ENCODE measurements at places on chromosomes 7 and 10. TPM values are rescaled to one million over a fixed set of nuclear protein-coding genes. Genes with fewer than 3 reads are reported as not detected.

TRIM50 gene
- not detected for total RNA-seq

PGAM2 gene
- total RNA-seq: 530 TPM

GRCh38 chr7:82017334-82017943 is 247.6 kb upstream of the HGF start:
- peaks cover 7% of the 10 kb centered on the region for H3K36me3 ChIP-seq
- DNase-seq: no peak
- no peak overlapping the region for H3K27ac ChIP-seq

DNA sequence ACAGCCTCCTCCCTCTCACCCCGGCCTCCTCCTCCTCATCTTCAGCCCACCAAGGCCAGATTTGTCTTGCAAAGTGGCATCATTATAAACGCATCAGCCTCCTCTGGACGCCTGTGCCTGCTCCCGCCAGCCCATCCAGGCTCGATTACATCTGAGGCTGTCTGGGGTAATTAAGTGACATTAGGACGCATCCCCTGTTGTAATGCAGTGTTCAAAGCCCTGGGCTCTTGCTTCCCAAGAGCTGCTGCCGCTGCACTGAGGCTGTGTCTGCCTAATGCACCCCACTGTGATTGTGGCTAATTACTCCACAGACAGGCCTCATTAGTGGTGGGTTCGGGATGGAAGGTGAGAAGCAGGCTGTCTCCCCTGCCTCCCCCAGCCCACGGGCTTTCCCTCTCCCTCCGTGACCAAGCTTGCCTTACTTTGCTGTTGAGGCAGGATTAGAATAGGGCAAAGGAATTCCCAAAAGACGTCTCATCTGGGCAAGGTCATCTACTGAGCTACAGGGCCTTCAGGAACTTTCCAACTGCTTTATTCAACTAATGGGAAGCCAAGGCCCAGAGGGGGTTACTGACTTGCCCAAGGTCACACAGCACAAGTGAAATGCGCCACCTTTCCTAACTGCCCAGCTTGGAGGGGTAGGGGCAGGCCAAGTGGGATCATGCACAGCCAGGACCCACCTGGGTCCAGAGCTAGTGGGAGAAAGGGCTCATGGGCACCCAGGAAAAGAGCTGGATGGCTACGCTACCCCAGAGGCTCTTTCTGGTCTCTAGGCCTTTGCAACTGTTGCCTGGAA is 66.2 kb upstream of the PCBD1 start:
- H3K36me3 ChIP-seq: no peaks in the 10 kb centered on the region
- no peak for DNase-seq
- no peaks in the 10 kb centered on the region for H3K27me3 ChIP-seq
- H3K27ac ChIP-seq: no peak overlapping the region
- H3K4me3 ChIP-seq: no peak overlapping the region

- peaks cover 5% of the 10 kb centered on the region for H3K4me1 ChIP-seq
- no peak for DNase-seq
- H3K4me3 ChIP-seq: no peak overlapping the region
- no peaks in the 10 kb centered on the region for H3K36me3 ChIP-seq
- H3K27me3 ChIP-seq: no peaks in the 10 kb centered on the region
- H3K27ac ChIP-seq: no peak overlapping the region
Measured at GRCh38 chr7:106166651-106167342, 54.7 kb upstream of the SYPL1 start.

- no peak overlapping the region for H3K27ac ChIP-seq
- H3K4me3 ChIP-seq: no peak overlapping the region
- H3K4me1 ChIP-seq: no peaks in the 10 kb centered on the region
- no peaks in the 10 kb centered on the region for H3K27me3 ChIP-seq
- H3K36me3 ChIP-seq: no peaks in the 10 kb centered on the region
- DNase-seq: peak; percentile 60
Measured at GRCh38 chr7:36986948-36987724, 262.8 kb upstream of the AOAH start.

DNA sequence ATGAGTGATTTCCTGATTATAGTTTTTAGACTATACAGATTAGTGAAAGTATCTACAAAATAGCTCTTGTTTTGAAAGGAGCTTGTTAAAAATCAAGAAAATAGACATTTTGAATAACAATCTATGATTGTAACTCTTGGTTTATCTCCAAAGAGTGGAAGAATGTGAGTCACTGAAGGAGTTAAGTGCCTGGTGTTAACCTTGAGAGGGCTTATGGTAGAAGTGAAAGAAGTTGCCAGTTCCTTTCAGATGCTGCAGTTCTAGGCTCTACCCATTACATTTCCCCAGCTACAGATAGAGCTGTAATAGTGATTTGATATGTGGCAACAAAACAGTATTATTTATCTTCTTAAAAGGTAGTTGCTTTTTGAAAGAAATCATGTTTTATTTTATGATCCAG is 12.7 kb downstream of the NRBF2 start:
- no peak for DNase-seq
- H3K36me3 ChIP-seq: no peaks in the 10 kb centered on the region
- H3K27me3 ChIP-seq: no peaks in the 10 kb centered on the region
- H3K4me3 ChIP-seq: no peak overlapping the region
- H3K27ac ChIP-seq: no peak overlapping the region
- H3K4me1 ChIP-seq: peaks cover 17% of the 10 kb centered on the region

DNA sequence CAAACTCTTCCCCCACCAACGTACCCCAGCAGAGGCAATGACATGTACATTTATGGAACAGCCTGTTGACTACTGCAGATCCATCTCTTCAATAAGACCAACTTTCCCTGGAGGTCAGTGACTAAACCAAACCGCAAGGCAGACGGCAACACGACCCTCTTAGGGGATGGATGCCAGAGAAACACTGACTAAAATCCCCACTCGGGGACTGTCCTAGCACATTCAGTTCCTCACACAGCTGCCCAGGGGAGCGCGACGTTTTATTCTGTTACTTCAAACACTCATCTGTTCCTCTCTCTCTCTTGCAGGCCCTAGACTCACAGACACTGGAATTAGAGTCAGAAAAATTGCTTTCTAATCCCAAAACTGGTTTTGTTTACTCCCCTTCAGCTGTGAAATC is 146.5 kb upstream of the PRSS1 start:
- no peaks in the 10 kb centered on the region for H3K4me1 ChIP-seq
- H3K27me3 ChIP-seq: peaks cover 11% of the 10 kb centered on the region
- no peaks in the 10 kb centered on the region for H3K36me3 ChIP-seq
- DNase-seq: no peak

All from heart right ventricle (tissue), 16 donors.